ENCODE measurements at places on chromosomes 1 and 21.

GRCh38 chr21:39518847-39519210 is 67.1 kb downstream of the SH3BGR start:
- DNase-seq = no peak

GRCh38 chr1:209790286-209791193 is 6.2 kb upstream of the C1orf74 start:
- no peak for DNase-seq

- no peak for DNase-seq
Observed at GRCh38 chr1:78619446-78619802, 824 bp upstream of the IFI44L start.

- DNase-seq = peak; percentile 80
Observed at GRCh38 chr1:35807614-35808449, at the start of gene AGO4. Gene AGO4, plus strand, starts transcription at chr1:35808016. Its CDS starts 401 bp downstream, at chr1:35808417.

- no peak for DNase-seq
Observed at GRCh38 chr21:29673096-29673610, 266.6 kb downstream of the GRIK1 start.

GRCh38 chr1:228902781-228903433 is 167.6 kb downstream of the RHOU start:
- DNase-seq = peak; percentile 88

DNA sequence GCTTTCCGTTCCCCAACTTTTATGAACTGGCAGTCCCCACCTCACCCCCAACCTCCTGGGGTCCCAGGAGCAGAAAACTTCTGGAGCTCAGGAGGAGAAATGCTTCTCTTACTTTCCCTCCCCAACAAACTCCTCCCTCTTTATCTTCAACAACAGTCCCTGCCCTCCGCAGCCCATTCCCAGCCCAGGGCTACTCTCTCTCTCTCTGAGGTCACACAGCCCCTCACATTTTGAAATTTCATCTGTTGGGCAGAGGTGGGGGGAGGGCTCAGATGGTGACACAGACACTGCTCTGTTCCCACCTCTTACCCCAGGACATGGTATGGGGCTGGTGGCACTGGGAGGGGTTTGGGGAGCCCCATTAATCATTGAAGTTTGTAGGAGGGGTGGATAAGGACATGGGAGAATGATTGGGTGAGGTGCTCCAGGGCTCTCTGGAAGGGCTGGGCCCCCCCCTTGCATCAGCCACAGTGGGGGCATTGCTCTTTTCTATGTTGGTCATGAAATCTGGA is 6.0 kb downstream of the PIK3CD start:
- no peak for DNase-seq

- DNase-seq = peak; percentile 82
Observed at GRCh38 chr1:93847811-93848288, 31.2 kb downstream of the DNTTIP2 start.

- DNase-seq = no peak
Observed at GRCh38 chr1:221200464-221200863, 321.2 kb downstream of the HLX start.

GRCh38 chr1:170134521-170134920 is 11.2 kb upstream of the NTMT2 start:
- DNase-seq = no peak

GRCh38 chr21:42763581-42764442 is 110.4 kb downstream of the PDE9A start:
- no peak for DNase-seq

GRCh38 chr1:226902601-226903000 is 32.2 kb downstream of the PSEN2 start:
- DNase-seq = no peak

DNA sequence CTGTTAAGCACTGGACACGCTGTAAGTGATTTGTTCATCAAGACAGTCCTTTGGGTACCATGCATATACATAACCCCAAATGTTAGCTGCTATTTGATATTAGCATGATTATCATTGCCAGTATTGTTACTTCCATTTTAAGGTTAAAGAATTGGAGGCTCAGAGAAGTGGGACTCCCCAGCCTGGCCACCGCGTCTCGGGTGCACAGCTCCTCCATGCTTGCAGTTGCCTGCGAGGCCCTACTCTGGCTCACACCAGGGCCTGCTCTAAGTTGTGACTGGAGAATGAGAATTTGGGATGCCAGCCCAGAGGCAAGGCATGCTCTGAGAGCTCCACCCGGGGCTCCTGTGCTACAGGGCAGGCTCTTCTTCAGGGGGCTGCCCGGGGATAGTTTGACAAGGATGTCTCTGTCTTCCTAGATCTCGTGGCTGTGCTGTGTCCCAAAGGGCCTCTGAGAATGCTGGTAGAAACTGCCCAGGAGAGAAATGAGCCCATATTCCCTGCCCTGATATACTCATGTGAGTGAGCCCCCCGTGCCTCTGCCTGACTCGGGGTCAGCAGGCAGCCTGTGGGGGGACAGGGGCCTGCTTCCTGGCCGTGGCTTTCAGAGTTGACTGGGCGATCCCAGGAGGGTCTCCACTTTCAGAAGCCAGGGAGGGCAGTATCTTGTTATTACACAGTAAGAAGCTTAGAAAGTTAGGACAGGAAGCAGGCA is 19.4 kb downstream of the PSEN2 start:
- no peak for DNase-seq

DNA sequence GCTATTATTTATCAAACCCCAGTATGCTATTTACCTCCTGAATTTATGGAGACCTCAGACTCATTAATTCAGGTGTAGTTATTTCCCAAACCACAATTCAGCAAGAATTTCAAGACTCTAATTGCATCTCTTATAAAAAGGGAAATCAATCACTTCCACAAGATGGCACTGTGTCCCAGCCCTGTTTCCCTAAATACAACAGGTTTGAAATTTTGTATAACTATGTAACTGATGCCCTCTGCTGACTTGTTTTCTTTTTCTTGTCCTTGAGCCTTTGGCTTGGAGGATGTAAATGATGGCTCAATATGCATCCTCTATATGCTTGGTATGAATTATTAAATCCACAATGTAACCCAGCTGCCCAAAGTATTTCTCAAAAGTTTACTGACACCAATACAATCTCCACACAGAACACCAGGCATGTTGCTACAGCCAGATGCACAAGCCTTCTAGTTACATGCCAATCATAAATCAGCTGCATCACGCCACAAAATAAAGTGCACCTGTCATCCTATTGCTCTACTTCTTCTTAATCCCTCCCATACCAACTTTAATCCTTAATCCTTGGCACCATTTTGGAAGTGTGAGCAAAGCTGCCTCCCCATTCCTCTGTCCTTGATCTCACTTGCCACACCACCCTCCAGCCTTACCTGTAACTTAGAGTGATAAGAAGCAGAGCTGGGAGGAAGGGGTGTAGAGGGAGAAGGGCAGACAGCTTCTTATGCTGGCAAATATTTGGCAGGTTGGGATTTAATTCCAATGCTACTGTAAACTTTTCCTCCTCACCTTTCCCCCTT is 9.0 kb downstream of the C1orf105 start:
- DNase-seq = peak; percentile 35

DNA sequence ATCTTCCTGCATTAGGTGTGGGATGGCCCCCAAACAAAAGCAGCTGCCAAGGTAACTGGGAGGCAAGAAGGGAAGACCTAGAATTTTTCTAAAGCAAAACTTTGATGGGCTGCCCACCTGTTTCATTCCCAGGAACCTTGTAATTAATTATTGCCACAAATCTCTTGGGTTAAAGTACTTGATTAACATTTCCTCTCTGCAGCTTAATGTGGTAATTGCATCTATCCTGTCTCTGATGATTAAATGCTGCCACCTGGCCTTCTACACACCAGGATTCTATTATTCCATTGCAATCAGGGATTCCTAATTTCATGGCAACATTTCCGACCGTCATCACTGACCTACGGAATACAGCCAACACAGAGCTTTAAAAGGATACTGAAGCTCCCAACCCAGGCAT is 68.3 kb upstream of the RC3H1 start:
- no peak for DNase-seq

GRCh38 chr21:15301014-15301413 is 236.2 kb upstream of the NRIP1 start:
- DNase-seq = no peak

GRCh38 chr1:226609836-226610455 is 61.4 kb downstream of the STUM start:
- no peak for DNase-seq

GRCh38 chr1:159067699-159068621 is 8.6 kb downstream of the AIM2 start:
- DNase-seq = no peak

- peak; percentile 19 for DNase-seq
Observed at GRCh38 chr1:70966018-70966638, 81.5 kb downstream of the PTGER3 start.

GRCh38 chr1:156095906-156096508 is 13.7 kb upstream of the MEX3A start:
- no peak for DNase-seq

DNA sequence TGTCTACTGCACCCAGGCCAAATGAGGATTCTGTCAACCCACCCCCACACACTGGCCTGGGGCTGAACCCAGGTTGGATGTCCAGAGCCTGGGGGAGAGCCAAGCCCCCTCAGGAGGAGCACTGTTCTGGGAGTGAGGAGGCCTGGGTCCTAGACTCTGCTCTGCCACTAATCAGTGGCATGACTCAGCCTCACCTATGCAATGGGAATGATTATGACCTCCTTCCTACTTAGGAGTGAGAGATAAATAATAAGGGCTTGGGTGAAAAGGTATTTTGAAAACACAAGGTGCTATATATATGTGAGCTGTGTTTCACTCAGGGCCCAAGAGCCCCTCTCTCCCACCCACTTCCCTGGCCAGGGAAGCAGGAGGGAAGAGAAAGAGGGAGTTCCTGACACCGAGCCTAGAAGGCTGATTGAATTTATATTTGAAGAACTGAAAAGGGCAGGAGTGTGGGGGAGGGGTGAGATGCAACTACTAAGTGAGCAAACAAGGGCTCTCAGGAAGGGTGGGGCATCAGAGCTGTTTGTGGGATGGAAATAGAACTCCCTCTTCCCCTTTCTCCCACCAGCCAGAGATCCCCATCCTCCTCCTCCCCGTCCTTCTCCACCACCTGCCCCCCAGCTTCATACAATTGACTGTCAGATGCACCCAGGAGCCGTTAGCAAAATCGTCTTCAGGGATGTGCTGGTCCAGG is 8.2 kb downstream of the IGSF9 start:
- no peak for DNase-seq

DNA sequence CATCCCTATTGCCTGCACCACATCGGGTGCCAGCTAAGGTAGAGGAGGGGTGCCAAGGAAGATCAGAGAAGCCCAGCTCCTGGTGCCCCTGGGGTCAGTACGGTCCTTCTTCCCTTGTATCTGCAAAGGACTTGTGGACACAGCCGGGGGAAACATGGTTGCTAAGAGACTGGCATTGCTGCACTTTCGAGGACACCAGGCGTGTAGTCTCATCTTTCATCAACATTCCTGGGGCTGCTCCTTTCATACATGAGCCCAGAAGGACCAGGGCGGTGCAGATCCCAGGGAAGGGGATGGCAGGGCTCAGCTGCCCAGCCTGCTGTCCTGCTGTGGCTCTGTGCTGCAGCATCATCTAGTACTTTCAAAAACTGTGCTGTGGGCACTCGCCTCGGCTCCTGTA is 61.0 kb downstream of the RUNX1 start:
- no peak for DNase-seq

Data from SJCRH30 (cell line).